NCI-H2081 treated with DMSO at 0.1 percent for 48 hours (cell line): ENCODE measurements at places on chromosomes 7 and 10.

DNA sequence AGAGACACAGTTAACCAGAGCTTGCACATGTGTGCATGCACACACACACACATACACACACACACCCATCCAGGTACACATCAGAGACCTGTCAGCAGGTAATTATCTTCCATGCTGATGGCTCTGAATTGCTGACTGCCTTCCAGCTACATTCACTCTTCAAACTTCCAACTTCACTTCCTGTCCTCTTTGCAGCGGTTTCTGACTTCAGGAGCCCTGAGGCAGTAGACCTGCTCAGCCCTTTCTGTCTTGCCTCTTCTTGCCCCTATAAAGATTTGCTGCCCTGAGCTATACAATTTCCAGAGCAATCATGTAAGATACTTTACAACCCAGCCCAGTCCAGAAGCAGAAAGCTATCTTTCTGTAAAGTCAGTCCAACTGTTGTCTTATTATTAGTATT, 310.2 kb downstream of the FGFR2 start:
- DNase-seq, result no peak

DNA sequence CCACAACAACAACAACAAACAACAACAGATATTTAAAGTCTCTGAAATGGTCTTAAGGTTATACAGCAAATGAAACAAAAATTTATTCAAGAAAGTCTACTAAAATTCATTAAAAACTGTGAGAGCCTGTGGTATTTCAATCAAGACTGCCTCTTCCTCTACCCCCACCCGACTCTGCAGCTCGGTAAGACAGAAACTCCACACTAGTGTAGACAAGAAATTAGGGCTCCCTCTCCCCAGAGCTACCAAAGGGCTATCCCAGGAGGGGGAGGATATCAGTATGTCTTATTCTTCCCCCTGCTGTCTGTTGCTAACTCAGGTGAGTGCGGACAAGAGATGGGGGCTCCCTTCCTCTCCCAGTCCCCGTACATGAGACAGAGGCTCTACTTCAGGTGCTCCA, 71.0 kb upstream of the TMEM140 start:
- no peak for DNase-seq

- DNase-seq, result no peak
These were observed 16.7 kb downstream of the RAMP3 start for GRCh38 chr7:45174328-45174610.

GRCh38 chr10:52688899-52689298, 83.7 kb downstream of the MBL2 start:
- no peak for DNase-seq

- DNase-seq, result no peak
These were observed 221.2 kb downstream of the BBS9 start for GRCh38 chr7:33350577-33350976.

DNA sequence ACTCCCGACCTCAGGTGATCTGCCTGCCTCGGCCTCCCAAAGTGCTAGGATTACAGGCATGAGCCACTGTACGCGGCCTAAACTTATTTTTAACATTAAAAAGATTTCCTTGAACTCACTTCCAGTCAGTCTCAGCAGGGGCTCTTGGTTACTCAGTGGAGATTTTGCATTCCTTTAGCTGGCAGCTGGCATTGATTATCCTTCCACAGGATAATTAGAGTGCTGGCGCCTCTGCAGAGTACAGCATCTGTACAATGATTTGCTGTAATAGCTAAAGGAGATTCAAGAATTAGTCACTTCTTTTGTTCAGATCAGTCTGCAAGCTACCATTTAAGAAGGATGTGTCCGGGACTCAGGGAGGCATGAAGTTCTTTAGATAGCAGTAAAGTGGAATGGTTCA, 125.0 kb upstream of the NPY start:
- DNase-seq, result no peak

- DNase-seq, result no peak
These were observed 52.3 kb downstream of the HECW1 start for GRCh38 chr7:43164757-43165156.

DNA sequence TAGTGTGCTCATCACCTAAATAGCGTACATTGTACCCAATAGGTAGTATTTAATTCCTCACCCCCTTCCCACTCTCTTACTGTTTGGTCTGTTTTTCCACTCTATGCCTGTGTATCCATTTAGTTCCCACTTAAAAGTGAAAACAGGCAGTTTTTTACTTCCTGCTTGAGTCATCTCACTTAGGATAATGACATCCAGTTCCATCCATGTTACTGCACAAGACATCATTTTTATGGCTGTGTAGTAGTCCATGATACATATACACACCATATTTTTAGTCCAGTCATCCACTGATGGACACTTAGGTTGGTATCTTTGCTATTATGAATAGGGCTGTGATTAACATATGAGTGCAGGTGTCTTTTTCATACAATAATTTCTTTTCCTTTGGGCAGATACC, 10.1 kb downstream of the STK17A start:
- DNase-seq, result no peak

DNA sequence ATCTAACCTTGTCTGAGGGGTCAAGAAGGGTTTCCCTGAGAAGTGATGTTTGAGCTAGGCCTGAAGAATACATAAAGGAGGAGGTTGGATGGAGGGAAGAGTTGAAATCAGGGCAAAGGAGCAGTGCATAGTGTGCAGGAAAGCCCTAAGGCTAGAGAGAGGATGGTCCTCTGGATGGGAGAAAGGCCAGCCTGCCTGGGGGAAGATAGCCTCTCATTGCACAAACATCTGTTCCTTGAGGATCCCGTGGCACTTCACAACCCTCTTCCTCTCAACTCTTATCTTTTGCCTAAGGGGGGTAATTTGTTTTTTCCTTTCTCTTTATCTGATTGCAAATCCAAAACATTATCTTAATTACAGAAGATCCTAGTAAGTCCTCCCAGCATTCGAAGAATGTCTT, 35.7 kb downstream of the STAMBPL1 start:
- DNase-seq, result no peak

DNA sequence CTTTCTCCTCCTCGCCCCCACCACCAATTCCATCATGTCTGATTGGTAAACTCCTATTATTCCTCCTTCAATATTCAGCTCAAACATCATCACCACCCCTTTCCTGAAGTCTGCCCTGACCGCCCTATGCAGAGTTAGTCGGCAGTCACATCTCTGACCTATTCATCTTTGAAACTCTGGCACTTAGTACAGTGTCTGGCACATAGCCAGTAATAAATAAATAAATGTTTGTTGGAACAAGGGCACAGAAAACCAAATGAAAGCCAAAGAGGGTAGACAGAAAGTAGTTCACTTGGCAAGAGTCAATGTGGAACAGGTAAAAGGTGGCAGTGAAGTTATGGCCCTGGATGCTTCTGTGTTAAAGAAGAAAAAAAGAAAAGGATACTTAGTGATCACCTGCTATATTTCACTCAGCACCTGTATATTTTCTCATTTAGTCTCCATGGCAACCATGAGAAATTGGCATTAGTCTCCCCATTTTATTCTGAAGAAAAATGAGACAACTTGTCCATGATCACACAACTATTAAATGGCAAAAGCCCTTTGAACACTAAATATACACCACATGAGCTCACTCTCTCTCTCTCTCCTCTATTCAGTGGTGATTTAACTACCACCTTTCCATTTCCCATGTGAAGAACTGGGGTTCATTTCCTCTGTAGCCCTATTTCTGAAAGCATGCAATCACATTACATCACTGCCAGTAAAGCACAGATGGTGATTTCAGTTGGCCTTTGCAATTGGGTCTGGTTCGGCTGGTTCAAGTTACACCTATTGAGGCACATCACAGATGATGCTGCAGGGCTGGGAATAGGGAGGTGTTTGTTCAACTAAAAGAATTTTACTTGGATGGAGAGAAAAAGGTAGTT, 25.3 kb downstream of the CHCHD3 start:
- no peak for DNase-seq

DNA sequence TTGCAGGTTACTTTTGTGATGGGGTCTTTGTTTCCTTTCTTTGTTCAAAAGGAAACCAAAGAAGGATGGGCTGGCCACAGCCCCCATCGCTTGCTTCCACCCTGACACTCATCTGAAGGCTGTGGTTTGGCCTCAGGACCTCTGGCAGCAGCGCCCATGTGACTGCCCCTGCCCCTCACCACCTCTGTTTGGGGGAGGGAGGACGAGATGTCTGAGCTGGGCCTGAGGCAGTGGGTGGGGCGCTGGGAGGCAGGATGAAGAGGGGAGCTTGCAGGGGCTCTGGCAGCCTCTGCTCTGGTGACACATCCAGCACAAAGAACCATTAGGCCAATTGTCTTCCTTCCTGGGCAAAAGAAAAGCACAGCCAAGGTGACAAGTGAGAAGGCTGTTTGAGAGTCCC, 15.9 kb upstream of the CHST15 start:
- no peak for DNase-seq

DNA sequence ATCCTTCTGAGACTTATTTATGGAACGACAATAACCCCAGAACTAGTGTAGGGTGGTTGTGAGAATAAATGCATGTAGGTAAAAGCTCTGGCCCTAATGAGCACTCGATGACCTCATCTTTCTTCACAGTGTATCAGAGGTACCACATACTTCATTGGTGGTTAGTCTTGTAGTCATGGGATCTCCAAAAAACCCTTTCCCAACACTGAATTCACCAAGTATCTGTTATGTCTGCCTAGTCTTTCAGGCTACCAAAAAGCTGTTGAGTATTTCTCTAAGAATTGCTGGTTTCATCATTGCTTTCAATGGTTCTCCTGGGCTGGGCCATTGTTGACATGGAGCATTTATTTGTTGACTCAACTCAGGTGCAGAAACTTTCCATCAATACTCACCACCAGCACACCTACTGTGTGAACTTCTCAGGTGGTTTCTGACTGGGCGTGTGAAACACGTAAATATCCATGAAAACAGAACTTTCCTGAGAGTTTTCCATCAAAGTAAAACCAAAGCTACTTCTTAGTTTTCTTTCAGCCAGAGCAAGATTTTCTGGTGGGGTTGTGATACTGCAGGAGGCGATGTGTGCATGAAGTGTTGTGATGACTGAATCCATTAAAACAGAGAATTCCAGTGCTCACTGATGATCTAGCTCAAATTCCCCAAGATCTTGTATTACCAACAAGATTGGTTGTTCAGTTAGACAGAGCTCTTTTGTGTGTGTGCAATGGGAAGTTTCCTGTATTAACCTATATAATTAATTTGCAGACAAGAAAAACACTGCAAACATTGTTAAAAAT, 51.4 kb upstream of the SLC35B4 start:
- DNase-seq, result no peak

DNA sequence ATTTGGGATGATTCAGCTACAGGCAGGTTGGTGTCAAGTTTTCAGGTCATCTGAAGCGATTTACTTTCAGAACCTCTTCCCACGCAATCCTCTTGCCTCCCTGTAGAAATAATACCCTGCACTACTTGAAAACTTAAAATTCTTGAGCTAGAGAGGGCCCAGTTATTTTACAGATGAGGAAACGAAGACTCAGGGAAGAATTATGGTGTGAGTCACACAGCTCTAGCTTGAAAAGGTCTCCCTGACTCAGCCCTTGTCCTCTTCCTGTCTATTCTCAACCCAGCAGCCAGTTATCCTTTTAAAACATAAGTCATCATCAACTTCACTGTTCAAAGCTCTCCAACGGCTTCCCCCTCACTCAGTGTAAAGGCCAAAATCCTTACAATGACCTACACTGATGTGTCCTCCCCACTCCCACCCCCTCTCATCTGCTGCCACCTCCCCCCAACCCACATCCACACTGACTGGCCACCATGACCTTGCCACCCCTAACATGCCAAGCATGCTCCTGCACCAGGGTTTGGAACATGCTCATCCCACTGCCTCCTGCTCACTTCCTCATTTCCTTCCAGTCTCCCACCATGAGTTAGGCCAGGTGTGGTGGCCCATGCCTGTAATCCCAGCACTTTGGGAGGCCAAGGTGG, 3.4 kb downstream of the DNMBP start:
- no peak for DNase-seq

GRCh38 chr7:123573341-123573740, 15.7 kb upstream of the NDUFA5 start:
- no peak for DNase-seq

DNA sequence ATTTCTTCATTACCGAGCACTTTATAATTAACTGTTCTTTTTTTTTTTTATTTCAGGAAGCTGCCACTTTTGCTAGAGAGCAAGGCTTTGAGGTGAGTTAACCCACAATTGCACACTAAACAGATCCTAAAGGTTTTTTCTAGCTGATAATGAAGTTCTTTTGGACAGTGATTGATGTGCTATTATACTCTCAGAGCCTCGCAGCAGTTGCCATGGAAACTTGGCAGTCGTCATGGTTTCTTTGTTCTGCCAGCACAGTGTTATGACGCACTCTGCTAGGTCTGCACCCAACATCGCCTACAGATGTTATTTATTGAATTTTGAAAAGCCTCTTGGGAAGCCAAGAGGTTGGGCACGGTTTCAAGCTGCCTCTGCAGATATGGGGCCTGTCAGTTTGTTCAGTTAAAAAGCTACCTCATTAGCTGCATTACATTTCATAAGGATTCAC, 237.2 kb upstream of the KAT6B start:
- peak; percentile 90 for DNase-seq

DNA sequence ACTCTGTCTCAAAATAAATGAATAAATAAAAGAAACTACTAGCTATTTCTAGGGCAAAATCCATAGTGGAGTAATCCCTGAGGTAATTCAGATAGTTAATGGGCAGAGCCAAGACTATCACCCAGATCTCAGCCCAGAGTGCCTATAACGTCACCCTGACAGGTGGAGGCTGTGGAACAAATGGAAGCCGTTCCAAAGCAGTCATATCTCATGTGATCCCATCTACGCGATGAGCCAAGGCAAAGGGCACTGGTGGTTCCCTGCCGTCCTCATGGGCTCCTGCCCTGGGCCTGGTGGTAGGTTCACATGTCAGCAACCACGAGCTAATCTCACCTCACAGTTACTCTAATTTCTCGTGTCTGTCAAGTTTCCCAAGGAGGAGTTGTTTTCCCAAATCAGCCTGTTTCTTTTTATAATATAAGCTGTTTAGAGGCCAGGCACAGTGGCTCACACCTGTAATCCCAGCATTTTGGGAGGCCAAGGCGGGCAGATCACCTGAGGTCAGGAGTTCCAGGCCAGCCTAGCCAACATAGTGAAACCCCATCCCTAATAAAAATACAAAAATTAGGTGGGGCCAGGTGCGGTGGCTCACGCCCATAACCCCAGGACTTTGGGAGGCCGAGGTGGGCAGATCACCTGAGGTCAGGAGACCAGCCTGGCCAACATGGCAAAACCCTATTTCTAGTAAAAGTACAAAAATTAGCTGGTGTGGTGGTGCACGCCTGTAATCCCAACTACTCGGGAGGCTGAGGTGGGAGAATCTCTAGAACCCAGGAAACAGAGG, 22.5 kb upstream of the ASCC1 start:
- DNase-seq, result no peak

GRCh38 chr7:135510592-135511183, 786 bp upstream of the CNOT4 start:
- no peak for DNase-seq
